ENCODE measurements at places on chromosomes 1 and 21.
A peak's percentile ranks its signal among the peaks of the same experiment; 100 is the strongest.

DNA sequence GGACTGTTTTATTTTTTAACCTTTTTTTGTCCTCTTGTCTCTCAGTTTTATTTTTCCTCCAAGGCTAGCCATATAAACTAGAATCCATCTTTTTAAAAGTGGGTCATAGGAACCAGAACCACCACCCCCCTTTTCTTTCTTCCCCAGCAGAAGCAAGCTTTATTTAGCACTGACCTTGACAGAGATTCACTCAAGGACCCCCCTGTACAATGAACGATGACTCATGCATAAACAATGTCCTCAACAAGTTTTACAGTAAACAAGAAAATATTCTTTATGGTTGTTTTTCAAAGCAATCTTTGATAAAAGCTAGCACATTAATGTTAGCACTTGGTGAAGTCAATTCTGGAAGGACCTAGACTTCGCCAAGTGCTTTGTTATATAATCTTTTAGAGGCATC lies 14.1 kb downstream of the PKN2 start:
- peaks cover 31% of the 10 kb centered on the region for H3K4me1 ChIP-seq
- DNase-seq: no peak
- H3K4me3 ChIP-seq: no peak overlapping the region
- H3K27me3 ChIP-seq: no peaks in the 10 kb centered on the region
- H3K36me3 ChIP-seq: peaks cover 9% of the 10 kb centered on the region
- peak overlapping the region; percentile 36 for H3K27ac ChIP-seq

DNA sequence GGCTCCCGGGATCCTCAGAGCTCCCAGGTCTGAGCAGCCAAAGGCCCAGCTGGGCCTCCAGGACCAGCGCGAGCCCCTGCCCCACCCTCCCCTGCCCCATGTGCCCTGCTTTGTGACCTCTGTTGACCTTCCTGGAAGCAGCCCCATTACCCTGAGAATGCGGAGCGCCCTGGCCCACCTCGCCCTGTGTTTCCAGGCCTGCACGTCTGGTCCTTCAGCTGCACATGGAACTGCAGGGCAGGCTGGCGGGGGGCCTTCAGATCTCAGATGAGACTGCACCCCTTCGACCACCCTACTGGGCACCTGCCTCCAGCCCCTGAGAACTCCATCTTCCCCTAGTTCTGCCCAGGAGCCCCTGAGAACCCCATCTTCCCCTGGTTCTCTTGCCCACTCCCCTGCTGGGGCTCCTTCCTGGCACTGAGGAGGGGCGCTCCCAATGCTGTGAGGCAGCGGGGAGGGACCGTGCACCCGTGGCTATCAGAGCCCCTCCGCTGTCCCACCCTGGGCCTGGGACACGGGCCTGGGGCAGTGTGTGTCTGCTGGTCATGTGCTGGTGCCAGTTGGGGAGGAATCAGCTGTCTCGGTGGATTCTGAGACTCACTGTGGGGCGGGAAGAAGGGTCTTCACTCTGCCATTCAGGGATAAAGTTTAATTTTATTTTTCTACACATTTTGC lies 25.1 kb downstream of the TMEM201 start:
- H3K4me3 ChIP-seq: no peak overlapping the region
- H3K27me3 ChIP-seq: no peaks in the 10 kb centered on the region
- no peak overlapping the region for H3K27ac ChIP-seq
- no peak for DNase-seq
- no peaks in the 10 kb centered on the region for H3K4me1 ChIP-seq

GRCh38 chr1:109768335-109768650 lies 4.6 kb upstream of the EPS8L3 start:
- no peak overlapping the region for H3K4me3 ChIP-seq
- no peaks in the 10 kb centered on the region for H3K4me1 ChIP-seq
- DNase-seq: no peak
- H3K27me3 ChIP-seq: peaks cover 10% of the 10 kb centered on the region

DNA sequence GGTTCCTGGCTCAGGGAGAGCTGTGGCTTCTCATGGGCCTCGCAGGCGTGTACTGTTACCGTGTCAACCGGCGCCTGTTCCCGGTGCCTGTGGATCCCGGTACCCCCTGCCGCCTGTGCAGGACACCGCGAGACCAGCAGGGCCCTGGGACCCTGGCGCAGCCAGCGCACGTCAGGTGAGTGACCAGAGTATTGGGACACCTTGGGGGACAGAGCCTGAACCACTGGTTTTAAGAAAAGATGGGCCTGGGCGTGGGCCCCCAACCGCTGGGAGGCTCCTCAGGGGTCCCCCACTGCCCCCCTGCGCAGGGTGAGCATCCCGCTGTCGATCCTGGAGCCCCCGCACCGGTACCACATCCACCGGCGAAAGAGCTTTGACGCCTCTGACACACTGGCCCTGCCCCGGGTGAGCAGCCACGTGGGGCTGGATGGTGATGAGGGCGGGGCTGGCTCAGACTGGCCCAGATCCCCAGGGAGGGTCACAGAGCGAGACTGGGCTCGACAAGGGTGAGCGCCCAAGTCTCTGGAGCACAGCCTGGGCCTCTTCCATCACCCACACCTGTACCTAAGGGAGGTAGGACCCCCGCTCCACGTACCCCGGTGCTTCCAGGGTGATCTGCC lies 10.5 kb downstream of the MIIP start:
- DNase-seq: no peak
- no peaks in the 10 kb centered on the region for H3K27me3 ChIP-seq
- peak overlapping the region; percentile 34 for H3K4me3 ChIP-seq
- H3K36me3 ChIP-seq: peaks cover 23% of the 10 kb centered on the region

DNA sequence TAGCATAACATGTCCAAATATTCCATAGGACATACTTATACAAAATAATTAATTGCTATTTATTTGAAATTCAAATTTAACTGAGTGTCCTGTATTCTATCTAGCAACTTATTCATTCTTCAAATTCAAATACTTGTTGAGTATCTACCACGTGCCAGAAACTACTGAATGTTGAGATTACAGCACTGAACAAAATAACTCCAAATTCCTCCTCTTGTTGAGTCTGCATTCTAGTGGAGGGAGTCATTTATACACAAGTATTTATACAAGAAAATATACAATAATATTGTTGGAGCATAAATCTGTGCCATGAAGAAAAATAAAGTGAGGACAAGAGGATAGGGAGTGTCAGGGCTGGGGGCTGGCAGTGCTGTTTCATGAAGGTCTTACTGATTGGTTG lies 43.7 kb upstream of the CDC42BPA start:
- DNase-seq: no peak
- no peaks in the 10 kb centered on the region for H3K4me1 ChIP-seq
- H3K4me3 ChIP-seq: no peak overlapping the region
- H3K27me3 ChIP-seq: peaks cover 6% of the 10 kb centered on the region
- no peak overlapping the region for H3K27ac ChIP-seq

GRCh38 chr1:161738627-161739287 lies 10.8 kb upstream of the DUSP12 start:
- peak overlapping the region; percentile 73 for H3K4me3 ChIP-seq
- H3K27me3 ChIP-seq: no peaks in the 10 kb centered on the region
- H3K4me1 ChIP-seq: peaks cover 38% of the 10 kb centered on the region
- no peaks in the 10 kb centered on the region for H3K36me3 ChIP-seq
- DNase-seq: peak; percentile 42
- H3K27ac ChIP-seq: peak overlapping the region; percentile 87

DNA sequence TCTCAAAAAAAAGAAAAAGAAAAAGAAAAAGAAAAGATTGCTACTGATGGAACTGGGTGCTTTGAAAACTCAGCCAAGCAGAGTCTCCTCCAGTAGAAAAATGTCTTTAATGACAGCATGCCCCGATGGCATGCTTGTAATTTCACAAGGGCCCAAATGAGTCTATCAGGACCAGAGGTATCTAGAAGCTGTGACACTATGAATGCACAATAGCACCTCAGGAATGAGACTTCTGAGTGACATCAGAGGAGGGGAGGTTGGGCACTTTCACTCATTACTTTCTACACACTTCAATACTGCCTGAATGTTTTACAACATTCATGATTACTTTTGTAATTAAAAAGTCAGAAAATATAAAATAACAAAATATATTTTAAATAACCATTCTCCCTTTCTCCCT lies 15.1 kb upstream of the CD58 start:
- H3K27me3 ChIP-seq: no peaks in the 10 kb centered on the region
- no peak overlapping the region for H3K4me3 ChIP-seq
- no peaks in the 10 kb centered on the region for H3K4me1 ChIP-seq
- H3K27ac ChIP-seq: no peak overlapping the region
- DNase-seq: no peak

DNA sequence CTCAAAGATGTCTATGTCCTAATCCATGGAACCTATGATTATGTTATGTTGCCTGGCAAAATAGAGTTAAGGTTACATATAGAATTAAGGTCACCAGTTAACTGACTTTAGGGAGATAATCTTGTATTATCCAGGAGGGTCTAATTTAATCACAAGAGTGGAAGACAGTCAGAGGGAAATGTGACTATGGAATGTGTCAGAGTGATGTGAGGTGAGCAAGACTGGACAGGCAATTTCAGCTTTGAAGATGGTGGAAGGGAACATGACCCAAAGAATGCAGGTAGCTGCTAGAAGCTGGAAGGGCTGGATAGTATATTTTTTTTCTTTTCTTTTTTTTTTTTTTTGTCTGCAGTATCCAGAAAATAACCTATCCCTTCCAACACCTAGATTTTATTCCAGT lies 241.7 kb upstream of the NEGR1 start:
- H3K4me1 ChIP-seq: no peaks in the 10 kb centered on the region
- H3K27ac ChIP-seq: no peak overlapping the region
- no peaks in the 10 kb centered on the region for H3K36me3 ChIP-seq

DNA sequence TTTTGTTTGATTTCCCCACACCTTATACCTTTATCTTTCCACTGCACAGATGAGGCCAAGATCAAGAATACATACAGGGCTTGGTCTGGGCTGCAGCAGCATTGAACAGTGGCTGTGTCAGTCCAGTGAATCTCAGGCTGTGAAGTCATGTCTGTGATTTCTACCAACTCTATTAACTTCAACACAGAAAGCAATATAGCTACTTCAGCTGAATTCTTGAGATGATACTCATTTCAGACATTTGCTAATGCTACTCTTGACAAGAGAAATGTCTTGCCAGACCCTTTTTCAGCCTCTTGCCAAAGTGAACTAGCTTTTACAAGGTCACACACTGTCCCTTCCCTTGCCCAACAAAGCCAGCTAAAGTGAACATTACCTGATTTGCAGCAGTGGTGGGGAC lies 25.1 kb upstream of the HSD3B1 start:
- H3K4me3 ChIP-seq: no peak overlapping the region
- no peak for DNase-seq
- H3K27me3 ChIP-seq: peaks cover 14% of the 10 kb centered on the region
- H3K36me3 ChIP-seq: no peaks in the 10 kb centered on the region

All from memory B cell (primary cell).